ENCODE measurements at places on chromosomes 13 and 19.

GRCh38 chr13:39379118-39379517 is 223.9 kb downstream of the LHFPL6 start:
- DNase-seq: no peak

- DNase-seq: peak; percentile 30
Observed at GRCh38 chr13:47896546-47896945, 104.5 kb downstream of the SUCLA2 start.

DNA sequence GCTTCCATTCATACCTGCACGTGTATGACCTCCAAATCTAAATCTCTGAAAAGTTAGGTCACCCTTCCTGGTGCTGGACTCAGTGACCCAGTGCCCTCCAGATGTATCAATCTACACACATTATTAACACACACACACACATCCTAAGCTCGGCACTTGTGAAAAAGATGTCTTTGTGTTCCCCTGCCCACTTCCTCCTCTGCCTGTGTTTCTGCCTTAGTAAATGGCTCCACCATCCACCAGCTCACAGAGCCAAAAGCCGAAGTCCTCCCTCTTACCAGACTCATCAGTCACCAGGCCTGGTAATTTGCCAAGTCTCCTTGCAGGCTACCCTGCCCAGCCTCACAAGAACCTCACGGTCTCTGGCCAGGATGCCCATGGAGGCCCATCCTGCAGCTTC is 131.5 kb downstream of the SHISA2 start:
- no peak for DNase-seq

DNA sequence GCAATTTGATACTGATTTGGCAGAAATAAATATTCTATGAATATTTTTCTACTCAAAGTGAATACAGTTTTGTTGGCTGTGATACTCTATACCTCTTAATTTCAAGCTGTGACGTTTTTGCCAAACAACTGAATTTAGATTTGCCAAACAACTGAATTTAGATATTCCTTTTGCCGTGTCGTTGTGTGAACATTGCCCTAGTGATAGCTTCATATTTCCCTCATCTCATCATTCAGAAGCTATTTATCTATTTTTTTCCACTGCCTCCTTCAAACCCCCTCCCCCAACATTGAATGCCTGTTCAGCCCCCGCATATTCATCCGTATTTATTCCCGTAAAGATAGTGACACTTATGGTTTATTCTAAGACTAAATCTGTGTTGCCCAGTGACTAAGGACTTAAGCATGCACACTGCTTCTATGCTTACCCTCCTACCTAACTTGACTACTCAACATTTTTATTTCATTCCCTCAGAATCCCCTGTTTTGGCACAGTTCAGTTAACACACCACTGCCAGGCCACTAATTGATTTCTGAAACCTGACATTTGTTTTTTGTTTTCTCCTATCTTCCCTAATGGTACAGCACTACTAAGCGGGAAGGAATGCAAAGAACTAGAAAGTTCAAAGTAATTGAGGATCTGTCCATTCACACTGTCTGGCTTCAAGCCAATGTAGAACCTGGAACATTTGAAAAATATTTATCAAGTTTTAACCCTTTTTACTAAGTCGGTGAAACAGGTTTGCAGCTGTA is 2.8 kb upstream of the KLF5 start:
- DNase-seq: peak; percentile 84

All from choroid plexus epithelial cell (primary cell).